Activated naive CD4-positive, alpha-beta T cell (primary cell): ENCODE measurements at places on chromosomes 12 and 14.

DNA sequence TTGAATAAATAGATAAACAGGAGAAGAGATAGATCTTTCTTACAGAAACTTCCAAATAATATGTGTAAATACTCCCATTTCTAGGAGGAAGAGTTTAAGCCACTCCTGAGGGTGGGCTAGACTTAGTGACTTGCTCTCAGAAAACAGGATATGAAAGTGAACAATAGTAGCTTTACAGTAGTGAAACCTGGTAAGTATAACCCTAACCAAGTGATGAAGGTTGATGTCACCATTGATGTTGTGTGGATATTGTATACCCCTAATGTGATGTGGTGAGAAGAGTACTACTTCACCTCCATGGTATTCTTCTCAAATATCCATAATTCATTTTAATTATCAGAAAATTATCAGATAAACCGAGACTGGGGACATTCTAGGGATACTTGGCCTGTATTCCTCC lies 20.9 kb downstream of the AKAP6 start:
- no peak for DNase-seq

DNA sequence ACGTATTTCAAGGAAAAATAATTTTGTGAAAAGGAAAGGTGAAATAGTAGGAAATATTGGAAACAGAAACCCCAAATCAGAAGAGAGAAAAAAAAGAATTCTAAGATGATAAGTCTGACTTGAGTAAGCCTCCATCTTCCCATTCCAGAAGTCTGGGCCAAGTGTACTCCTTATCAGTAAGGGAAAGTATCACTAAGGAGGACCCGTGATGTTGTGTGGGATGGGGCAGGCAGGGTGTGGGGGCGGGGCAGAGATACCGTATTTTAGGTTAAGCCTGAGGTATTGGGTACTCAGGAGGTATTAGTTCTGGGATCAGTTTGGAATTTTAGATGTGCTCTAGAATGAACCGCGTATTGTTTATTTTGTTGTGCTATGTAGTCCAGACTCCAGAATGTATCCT lies 33.8 kb upstream of the PSMA6 start:
- no peak for DNase-seq

DNA sequence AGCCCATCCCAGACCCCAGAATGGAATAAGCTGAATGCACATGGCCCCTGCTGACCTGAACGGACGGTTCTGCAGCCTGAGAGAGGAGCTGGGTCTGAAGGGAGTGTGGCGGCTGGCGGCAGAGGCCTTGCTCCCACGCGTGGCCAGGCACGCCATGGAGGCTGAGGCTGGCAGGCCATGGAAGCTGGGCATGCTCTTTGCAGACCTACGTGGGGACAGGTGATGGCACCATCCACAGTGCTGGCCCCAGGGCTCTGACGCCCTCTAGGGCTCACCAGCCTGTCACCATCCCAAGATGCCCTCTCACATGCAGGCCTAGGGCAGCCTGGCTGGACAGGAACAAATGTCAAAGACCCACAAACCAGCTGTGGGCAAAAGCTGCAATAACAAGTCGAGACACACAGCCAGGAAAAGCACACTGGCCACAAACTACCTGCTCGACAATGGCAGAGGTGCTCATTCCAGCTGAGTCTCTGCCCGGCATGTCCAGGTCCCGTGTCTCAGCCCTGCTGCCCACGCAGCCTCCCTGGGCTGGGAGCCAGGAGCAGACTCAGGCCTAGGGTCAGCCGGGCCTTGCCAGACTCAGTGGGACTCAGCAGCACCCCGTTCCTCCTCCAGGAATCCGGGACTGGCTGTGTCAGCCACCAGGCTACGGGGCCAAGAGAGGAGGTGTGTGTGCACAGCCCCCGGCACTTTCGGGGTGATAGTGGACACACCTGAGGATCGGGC lies 19.7 kb downstream of the BTBD6 start:
- DNase-seq, result no peak

GRCh38 chr14:38079268-38079667 lies 128.4 kb upstream of the SSTR1 start:
- no peak for DNase-seq

DNA sequence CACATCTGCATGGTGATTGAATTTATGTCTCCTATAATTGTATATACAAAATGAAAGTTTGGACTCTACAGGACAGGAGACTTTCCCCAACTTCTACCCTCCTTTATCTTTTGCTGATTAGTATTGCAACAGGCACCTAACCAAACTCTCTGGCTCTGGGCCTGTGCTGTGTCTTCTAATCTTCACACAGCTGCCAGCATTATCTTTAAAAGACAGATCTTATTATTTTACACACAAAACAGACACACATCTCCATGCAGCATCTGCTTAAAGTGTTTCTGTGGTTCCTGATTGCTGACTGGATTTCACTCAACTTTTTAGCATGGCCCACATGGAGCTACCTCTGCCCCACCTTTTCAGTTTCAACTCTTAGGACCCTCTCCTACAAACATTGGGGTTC lies 154.9 kb upstream of the PELI2 start:
- DNase-seq, result no peak

DNA sequence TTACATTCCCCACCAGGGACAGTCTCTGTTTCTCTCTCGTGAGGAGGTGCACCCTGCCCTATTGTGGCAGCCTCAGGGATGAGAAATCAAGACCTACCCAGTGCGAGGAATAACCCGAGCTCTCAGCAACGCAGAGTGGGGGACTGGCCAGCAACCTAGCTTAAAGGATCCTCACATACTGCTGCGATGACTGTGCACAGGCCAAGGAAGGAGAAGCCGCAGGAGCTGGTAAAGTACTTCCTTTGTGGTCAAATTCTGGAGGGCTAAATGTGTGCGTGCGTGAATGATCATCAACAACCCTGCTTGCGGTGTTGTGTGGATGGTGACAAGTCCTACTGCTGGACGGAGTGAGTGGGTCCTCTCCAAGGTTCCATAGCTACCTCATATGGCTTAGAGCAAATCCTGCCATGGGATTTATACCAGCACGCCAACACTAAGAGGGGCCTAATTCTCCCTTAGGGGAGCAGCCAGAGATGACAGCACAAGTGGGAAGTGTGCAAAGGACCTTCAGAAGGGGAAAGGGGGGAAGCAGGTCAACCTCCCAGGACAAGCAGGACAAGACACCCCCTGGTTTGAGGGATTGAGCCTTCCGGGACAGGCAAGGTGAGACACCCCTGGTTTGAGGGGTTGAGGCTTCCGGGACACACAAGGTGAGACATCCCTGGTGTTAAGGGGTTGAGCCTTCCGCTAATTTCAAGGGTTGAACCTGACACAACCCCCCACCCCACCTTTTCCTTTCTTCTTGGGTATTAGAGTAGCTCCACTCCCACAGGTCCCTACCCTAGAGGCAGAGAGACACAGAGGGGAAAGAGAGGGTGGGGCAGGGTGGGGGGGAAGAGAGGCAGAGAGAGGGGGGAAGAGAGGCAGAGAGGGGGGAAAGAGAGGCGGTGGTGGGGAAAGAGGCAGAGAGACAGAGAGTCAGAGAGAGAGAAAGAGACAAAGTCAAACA lies 58.8 kb upstream of the AP4S1 start:
- DNase-seq, result no peak

GRCh38 chr14:59678352-59678751 lies 101.7 kb upstream of the CCDC175 start:
- DNase-seq, result no peak

DNA sequence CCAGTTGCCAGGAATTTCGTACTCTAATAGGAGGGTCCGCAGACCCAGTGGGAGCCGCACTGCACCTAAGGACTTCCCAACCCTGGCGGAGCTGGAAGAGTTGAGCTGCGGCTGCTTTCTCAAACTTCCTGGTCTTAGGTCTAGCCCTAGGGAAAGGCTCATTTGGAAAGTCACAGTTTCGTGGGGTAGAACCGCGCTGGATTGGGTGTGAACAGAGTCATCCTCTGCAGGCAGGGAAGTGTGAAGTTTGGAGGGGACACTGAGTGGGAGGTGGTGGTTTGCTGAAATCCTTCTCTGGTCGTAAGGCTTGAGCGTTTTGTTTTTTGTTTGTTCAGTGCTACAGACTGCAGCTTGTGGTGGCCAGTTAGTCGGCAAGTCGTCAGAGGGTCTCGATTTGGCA lies 18.8 kb downstream of the PRKAB1 start:
- no peak for DNase-seq

DNA sequence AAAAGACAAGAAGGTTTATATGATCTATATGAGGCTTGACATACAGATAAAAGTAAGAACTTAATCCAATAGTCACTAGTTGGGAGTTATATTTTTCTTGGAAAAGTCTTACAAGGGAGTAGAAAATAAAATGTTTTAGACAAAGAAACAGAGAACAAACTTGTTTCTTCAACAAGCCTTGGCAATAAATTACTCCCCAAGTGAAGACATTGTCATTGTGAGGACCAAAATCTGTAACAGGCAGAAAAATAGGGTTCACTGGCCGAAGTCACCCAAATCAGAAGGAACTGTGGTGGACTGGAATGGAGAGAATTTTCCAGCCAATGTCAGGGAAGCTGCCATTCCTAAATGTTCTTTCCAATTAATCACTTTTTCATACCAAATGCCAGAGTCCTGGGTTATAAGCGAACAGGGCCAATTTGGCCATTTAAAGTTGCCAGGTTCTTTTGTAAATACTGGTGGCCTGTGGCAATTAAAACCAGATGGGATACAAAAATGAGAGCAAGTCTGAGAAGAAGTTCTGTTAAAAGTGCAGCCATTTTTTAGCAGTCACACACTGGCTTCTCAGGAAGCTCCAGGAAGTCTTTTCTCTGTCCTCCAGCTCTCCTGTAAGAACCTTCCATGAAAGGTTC lies 117.3 kb upstream of the OVCH1 start:
- no peak for DNase-seq

DNA sequence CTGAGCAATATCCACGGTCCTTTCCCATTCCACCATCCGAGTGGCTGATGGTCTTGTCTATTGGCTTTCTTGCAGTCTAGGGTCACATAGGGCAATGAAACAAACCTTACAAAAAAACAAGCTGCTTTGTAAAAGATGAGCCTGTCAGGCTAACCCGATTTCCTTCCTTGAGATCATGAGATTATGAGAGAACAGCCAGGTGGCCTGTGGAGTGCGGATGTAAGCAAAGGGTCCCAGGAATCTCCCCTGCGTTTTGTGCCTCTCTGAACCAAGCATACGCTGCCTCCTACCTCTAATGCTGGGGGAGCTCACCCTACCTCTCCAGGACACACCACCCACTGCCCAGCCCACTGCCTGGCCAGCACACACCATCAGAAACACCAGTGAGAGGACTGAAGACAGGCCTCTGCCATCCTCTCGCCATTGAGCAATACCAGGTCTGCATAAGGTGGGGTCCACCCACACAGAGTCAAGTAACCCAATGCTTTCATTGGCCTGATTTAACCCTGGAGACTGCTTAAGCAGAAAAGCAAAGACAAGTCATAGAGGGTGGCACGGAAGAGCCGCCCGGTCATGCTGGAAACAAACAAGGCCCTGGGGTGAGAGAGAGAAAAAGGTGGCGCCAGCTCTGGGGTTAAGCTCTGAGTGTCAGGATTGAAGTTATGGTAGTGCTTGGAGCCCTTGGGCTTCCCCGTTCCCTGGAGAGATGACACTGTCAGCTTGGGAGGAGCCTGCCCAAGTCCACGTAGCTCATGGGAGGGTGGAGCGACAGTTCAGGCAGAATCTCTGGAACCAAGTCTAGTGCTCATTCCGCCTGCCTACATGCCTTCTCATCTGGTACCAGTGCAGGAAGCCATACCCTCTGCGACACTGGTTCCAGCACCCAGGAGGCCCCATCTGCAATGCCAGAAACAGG lies 46.6 kb downstream of the CALM1 start:
- DNase-seq, result no peak

- DNase-seq, result no peak
Observed at GRCh38 chr14:105529319-105529568, 2.9 kb downstream of the TMEM121 start.

GRCh38 chr14:33039311-33039710 lies 100.6 kb downstream of the NPAS3 start:
- DNase-seq, result no peak

- no peak for DNase-seq
Observed at GRCh38 chr12:89862511-89863445, 154.1 kb upstream of the ATP2B1 start.

GRCh38 chr12:2355198-2355597 lies 302.4 kb downstream of the CACNA1C start:
- DNase-seq, result no peak

DNA sequence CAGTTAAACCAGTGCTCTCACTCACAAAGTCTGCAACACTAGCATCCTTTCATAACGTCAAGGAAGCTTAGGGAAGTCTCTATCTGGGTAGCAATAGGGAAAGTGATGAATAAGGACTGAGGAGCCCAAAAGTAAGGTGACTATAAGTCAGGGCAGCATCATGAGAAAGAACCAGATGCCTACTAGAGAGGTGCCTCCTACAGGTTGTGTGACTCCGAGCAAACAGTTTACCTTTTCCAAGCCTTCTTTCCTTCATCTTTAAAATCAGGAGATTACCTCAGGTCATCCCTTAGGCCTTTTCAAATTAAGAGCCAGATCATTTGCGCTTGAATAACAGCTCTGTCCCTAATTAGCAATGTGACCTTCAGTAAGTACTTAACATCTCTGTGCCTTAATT lies 40.2 kb downstream of the RTN1 start:
- DNase-seq, result no peak

- no peak for DNase-seq
Observed at GRCh38 chr12:2300168-2300567, 247.4 kb downstream of the CACNA1C start.

DNA sequence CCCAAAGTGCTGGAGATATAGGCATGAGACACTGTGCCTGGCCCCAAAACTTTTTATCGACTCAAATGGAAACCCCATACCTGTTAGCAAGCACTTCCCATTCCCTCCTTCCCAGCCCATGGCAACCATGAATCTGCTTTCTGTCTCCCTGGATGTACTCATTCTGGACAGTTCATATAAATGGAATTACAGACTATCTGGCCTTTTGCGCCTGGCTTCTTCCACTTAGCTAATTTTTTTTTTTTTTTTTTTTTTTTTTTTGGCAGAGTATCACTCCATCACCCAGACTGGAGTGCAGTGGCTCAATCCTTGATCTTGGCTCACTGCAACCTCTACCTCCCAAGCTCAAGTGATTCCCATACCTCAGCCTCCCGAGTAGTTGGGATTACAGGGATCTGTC lies 134.5 kb upstream of the MED13L start:
- DNase-seq, result no peak

- no peak for DNase-seq
Observed at GRCh38 chr12:56162468-56163290, 4.5 kb downstream of the MYL6 start.

GRCh38 chr12:112458751-112459150 lies 40.0 kb downstream of the PTPN11 start:
- no peak for DNase-seq

- no peak for DNase-seq
Observed at GRCh38 chr12:46390304-46390703, 17.7 kb upstream of the SLC38A2 start.

GRCh38 chr12:2011643-2012607 lies 7.7 kb upstream of the DCP1B start:
- no peak for DNase-seq

DNA sequence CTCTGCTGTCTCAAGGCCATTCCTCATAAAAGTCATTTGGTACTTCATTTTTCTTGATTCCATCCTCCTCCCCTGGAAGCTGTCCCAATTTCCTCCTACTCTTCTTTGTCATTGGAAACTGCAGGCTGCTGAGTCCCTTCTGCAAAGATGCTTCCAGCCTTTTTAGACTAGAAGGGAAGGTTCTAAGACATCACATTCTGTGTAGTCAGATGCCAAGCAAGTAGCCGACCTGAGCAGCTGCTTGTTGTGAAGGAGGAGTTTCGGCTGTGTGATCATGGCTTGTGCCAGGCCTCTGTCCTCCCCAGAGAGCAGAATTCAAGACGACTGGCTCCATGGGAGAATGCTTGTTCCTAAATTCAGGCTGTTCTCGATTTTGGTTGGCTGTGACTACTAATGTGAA lies 8.7 kb downstream of the RFC5 start:
- no peak for DNase-seq

- DNase-seq, result no peak
Observed at GRCh38 chr14:61662437-61663311, 32.6 kb upstream of the HIF1A start.
